ENCODE measurements at places on chromosomes 4 and X. TPM values are rescaled to one million over a fixed set of nuclear protein-coding genes. Genes with fewer than 3 reads are reported as not detected.

Gene SLITRK2
- not detected for total RNA-seq

Gene RTL5
- total RNA-seq: 0.11 TPM

Gene CCNA2
- total RNA-seq: 125 TPM

Gene TMEM154
- total RNA-seq: 13.4 TPM

Gene PRR32
- not detected for total RNA-seq

Gene DDX3X
- total RNA-seq: 248 TPM

Gene PLP1
- not detected for total RNA-seq

Gene SOWAHD
- total RNA-seq: 0.53 TPM

Gene TEX13D
- total RNA-seq: 0.09 TPM

Gene LGI2
- not detected for total RNA-seq

Measured in activated naive CD4-positive, alpha-beta T cell treated with anti-CD3 and anti-CD28 coated beads, Interleukin-2, amount 50 U/mL, for 72 hours (primary cell).